Left ventricle myocardium inferior (tissue), 1 donor: ENCODE measurements at places on chromosomes 1 and 21. TPM values are rescaled to one million over a fixed set of nuclear protein-coding genes. Genes with fewer than 3 reads are reported as not detected.

Gene SMCP
- total RNA-seq, result not detected

Gene FAM72A
- total RNA-seq, result not detected

Gene CAPZB
- total RNA-seq, result 217 TPM

Gene RNF223
- not detected for total RNA-seq

DNA sequence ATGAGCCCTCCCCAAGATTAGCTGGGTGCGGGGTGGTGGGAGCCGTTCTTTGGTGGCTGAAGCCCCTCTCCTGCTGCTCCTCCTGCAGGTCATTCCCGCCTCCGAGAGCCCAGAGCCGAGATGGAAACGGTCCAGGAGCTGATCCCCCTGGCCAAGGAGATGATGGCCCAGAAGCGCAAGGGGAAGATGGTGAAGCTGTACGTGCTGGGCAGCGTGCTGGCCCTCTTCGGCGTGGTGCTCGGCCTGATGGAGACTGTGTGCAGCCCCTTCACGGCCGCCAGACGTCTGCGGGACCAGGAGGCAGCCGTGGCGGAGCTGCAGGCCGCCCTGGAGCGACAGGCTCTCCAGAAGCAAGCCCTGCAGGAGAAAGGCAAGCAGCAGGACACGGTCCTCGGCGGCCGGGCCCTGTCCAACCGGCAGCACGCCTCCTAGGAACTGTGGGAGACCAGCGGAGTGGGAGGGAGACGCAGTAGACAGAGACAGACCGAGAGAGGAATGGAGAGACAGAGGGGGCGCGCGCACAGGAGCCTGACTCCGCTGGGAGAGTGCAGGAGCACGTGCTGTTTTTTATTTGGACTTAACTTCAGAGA lies 448 bp downstream of the G0S2 start:
- peak; percentile 57 for DNase-seq

DNA sequence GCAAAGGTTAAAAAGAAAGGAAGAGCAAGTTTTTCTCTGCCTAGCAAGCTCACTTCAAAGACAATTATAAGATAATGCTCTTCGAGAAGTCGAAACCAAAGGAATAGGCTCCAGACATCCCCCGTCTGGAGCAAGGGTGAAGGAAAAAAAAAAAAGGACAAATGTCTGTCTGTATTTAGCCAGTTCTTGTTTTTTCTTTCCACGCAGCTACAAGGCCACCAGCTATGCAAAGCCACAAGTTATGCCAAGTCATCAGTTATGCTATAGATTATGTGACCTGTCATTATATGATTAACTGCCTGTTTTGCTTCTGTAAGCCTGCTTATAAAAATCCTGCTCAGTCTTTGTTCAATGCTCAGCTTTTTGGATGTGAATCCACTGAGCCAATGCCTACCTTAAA lies 2.4 kb upstream of the THEM5 start:
- DNase-seq, result no peak

GRCh38 chr1:96703186-96703585 lies 18.4 kb upstream of the PTBP2 start:
- no peak for DNase-seq

GRCh38 chr21:31354604-31355443 lies 10.8 kb upstream of the TIAM1 start:
- no peak for DNase-seq

- DNase-seq, result no peak
Measured at GRCh38 chr1:40041466-40041838, 923 bp downstream of the CAP1 start.

- no peak for DNase-seq
Measured at GRCh38 chr1:84382127-84382526, 16.2 kb upstream of the DNASE2B start.

DNA sequence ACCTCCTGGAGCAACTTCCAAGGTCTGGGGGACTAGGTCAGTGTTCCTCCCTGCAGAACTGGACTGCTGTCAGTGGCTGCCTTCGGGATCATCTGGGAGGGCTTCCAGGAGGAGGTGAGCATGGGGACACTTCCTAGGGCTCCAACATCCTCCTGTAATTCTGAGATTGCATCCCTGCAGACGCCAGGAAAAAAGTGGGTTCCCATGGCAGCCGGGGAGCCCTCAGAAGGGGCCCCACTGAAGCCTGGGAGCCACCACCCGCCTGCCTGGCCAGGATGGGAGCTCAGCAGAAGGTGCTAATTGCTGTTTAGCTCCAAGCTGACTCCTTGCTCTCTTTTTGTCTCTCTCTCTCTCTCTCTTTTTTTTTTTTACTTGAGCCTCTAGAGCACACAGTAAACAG lies 16.1 kb upstream of the ARF1 start:
- no peak for DNase-seq

- DNase-seq, result no peak
Measured at GRCh38 chr1:236058141-236058934, 6.6 kb downstream of the NID1 start.

- DNase-seq, result no peak
Measured at GRCh38 chr1:173405834-173406233, 71.3 kb upstream of the PRDX6 start.

DNA sequence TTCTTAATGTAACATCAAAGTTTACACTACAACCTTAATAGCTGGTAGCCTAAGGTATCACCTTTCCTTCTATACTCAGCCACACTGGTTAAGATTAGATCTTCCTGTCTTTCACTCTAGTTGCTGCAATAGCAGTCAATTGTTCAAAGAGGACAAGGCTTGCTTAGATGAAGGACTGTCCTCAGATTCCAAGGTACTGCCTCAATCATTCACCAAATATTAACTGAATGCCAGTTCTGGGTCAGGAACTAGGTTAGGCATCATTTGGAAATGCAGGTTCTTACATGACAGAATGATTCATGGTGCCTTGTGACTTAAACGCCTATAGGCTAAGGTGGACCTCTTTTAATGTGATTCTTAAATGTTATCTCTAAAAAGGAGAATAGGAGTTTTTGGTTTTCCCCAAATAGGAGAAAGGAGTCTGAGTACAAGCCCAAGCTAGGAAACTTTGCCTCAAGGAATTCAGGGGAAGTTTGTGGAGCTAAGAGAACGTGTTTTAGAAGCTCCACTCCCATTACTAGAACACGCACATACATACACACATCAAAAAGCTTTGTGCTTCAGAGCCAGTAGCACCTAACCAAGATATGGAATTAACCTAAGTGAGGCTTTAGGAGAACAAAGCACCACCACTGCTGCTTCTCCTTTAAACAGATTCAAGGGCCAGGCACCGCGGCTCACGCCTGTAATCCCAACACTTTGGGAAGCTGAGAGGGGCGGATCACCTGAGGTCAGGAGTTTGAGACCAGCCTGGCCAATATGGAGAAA lies 8.5 kb upstream of the WDR47 start:
- no peak for DNase-seq

DNA sequence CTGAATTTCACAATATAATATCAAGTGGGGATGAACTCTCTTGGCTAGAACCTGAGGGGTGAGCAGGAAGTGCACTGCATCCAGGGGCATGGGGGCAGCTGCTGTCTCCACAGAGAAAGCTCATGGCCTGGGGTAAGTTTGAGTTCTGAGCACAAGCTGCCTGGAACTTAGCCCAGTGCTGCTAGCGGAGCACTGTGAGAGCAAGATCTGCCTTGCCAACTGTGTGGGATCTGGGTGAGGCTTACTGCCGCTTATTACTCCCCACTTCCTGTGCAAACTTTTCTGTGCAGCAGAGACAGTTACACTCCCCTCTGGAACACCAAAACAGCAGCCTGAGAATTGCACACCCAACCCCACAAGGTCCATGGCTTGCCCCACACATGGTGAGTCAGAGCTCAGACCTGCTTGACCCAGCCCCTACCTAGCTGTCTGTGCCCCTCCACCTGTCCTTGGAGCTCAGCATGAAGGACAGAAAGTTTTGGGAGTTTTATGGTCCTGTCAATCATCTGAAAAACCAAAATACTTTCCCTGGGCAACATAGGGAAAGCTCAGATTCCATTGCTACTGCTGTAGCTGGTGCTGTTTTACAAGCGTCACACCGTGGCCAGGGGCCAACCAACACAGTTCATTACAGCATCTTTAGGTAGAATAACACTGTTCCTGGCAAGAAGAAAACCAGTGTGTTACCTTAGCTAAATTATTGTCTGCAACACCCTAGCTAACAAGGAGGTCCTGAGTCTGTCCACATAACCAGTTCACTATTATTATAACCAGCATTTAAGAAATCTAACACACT lies 762.1 kb upstream of the NEGR1 start:
- no peak for DNase-seq
